ENCODE measurements at places on chromosomes 6 and 20. TPM values are rescaled to one million over a fixed set of nuclear protein-coding genes. Genes with fewer than 3 reads are reported as not detected.

The SLC17A9 gene
- not detected for total RNA-seq

The GPR6 gene
- total RNA-seq: not detected

The EYS gene
- total RNA-seq: 0.87 TPM

The TAAR1 gene
- not detected for total RNA-seq

The HNF4A gene
- total RNA-seq: 0.34 TPM

The PRDM13 gene
- total RNA-seq: not detected

The KIF25 gene
- total RNA-seq: not detected

The RAET1G gene
- total RNA-seq: 1.6 TPM

The DSP gene
- 3.4 TPM for total RNA-seq

The PKIB gene
- total RNA-seq: 0.23 TPM

The KHDC1 gene
- 4.2 TPM for total RNA-seq

The FARS2 gene
- total RNA-seq: 19.2 TPM

The RHAG gene
- total RNA-seq: 0.05 TPM

The TCF15 gene
- total RNA-seq: not detected

The SPTLC3 gene
- 6.5 TPM for total RNA-seq

The SLPI gene
- total RNA-seq: not detected

The TFAP2D gene
- total RNA-seq: not detected

The FRK gene
- 0.02 TPM for total RNA-seq

The DNMT3B gene
- 3.9 TPM for total RNA-seq

Data from HT1080 (cell line).